GM23248 (cell line): ENCODE measurements at places on chromosomes 7 and 10.

DNA sequence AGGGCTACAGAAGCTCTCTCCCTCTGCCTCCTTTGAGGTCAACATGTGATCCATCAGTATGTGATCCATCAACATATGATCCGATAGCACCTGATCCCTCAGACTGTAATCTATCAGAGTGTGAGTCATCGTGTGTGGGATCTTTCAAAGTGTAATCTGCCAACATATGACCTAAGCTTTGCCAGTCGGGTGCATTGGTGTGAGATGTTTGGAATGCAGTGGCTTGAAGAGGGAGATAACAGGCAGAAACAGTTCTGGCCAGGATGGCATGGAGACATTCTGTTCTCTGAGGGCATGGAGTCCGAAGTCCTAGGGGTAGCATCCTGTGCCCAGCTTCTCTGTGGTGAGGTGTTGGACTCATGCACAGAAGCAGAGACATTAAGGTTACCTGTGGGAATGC is 217.7 kb upstream of the ETV1 start:
- peak; percentile 22 for DNase-seq

- peak; percentile 73 for DNase-seq
Observed at GRCh38 chr7:155190688-155191087, 107.0 kb upstream of the INSIG1 start.

DNA sequence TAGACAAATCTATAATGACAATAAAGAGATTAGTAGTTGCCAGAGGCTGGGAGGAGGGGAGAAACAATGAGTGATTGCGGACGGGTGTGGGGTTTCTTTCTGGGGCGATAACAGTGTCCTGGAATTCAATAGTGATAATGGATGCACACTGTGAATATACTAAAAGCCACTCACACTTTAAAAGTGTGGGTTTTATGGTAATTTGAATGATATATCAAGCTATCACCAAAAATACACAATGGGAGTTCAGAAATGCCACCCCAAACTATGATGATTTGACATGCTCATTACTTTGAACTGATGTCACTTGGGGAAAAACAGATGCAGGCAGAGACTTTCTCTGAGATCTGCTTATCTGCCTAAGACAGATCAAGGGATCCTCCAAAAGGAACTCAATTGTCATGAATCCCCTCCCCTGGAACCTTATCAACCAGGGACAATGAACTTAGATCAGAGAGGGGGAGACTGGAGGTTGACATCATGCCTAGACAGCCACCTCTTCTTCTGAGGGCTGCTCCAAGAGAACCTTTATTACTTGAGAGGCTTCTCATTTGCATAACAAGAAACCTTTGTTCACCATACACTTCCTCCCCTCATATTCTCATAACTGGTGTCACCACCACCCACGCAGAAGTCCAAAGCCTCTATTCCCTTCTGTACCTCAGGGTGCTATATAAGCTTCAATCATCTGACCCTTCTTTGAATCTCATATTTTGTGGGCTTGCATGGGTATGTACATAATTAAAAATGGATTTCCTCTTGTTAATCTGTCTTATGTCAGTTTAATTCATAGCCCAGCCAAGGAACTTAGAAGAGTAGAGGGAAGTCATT is 14.8 kb upstream of the ZC3HAV1 start:
- no peak for DNase-seq

GRCh38 chr7:39102234-39102633 is 124.5 kb downstream of the POU6F2 start:
- DNase-seq: no peak

- peak; percentile 100 for DNase-seq
Observed at GRCh38 chr7:18866359-18867036, 250.9 kb downstream of the TWIST1 start.

GRCh38 chr10:131203456-131204357 is 107.8 kb downstream of the TCERG1L start:
- DNase-seq: no peak

GRCh38 chr10:8400892-8401291 is 346.4 kb downstream of the GATA3 start:
- no peak for DNase-seq

- DNase-seq: no peak
Observed at GRCh38 chr7:116553168-116553964, 28.5 kb downstream of the CAV1 start.

DNA sequence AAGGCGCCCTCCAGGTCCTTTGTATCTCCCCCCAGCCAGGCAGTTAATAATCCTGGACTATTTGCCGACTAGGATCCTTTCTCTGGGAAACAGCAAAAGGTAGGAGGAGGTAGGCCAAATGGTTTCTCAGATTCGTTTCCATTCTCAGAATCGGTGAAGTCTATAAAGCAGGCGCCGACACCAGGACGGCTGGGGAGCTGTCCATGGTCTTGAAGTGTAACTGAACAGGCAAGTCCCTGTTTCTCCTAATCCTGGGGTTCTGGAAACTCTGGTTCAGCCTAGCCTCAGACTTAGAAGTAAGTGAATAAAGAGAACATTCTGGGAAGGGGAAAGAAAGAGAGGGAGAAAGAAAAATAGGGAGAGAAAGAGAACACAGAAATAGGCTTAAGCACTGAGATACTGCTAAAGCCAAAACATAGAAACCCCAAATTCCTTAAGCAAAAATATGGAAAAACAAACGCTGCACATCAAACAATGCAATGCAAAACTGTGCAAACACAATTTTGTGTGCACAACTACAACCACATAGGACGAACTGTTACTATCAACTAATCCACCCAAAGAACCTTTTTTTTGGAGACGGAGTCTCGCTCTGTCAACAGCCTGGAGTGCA is 11.1 kb upstream of the INA start:
- peak; percentile 79 for DNase-seq

GRCh38 chr7:96188591-96188991 is 133.3 kb downstream of the SLC25A13 start:
- peak; percentile 48 for DNase-seq

- no peak for DNase-seq
Observed at GRCh38 chr7:157018997-157019608, 8.6 kb upstream of the MNX1 start.

DNA sequence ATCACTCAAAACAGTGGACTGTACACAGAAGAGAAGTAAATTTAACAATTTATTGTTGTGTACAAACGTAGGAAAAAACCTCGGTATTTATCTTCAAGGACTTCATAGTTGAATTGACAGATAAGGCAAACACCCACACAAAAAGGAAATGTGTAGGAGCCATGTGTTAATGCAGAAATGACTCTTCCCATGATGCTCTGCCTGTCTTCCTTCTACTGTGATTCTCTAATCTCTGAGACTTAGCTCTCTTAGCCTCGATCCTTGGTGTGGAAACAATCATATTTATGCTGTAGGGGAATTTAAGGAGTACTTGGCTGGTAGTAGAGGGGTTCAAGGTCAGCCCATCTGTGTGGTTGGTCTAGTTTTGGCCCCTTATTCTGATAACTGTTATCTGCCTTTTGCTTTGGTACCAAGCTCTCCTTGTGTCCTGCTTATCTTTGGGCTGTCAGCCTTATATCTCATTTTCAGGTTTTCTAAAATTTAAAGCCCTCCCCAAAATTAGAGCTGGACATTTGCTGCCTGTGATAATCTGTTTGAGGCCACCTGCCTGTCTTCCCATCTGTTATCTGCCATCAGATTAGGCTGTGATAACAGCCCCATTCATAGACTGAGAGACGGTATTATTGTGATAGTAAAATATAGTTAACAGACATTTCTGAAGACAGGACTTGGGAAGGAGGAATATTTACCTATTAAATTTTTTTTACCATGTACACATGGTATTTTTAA is 81.7 kb downstream of the GPR85 start:
- no peak for DNase-seq

- no peak for DNase-seq
Observed at GRCh38 chr10:5155951-5156350, 29.0 kb downstream of the AKR1C8 start.

DNA sequence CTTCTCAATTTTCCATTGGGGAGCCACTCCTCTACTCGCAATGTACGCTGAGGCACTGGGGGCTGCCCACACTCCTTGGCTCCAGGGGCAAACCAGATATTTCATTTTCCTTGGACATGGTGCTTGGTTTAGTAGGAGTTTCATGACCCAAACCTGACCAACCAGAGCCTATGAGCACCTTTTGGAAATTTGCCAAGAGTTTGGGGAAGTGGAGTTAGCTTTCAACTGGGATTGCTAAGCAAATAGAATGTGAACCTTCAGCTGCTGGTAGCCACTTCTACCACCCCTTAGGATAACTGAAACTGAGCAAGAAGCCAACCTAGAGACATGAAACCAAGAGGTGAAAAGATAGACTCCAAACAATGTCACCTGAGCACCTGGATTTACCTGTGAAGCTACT is 74.9 kb upstream of the COL13A1 start:
- DNase-seq: no peak
